ENCODE measurements at places on chromosomes 4 and X.

- no peak for DNase-seq
Measured at GRCh38 chr4:18012134-18012806, 9.3 kb downstream of the LCORL start.

- DNase-seq = no peak
Measured at GRCh38 chr4:142393127-142393526, 453.0 kb downstream of the INPP4B start.

DNA sequence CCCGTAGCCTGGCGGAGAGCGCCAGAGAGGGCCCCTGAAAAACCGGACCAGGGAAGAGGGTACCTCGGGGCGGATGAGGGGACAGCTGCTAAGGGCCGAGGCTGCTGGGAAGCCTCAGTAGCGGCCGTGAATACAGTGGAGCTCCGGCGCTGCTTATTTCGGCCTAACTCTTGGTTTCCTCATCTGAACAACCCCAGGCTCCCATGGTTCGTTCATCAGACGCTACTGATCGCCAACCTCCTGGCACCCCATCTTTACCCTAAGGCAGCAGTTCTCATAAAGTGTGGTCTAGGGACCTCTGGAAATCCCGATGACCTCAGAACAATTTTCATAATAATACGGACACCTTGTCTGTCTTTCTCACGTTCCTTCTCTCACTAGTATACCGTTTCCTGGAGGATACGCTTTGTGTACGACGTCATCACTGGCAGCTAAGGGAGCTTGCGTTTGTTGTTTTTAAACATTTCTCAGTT is 645 bp upstream of the RAB28 start:
- no peak for DNase-seq

- no peak for DNase-seq
Measured at GRCh38 chrX:39331082-39331704, 529.9 kb downstream of the MID1IP1 start.

GRCh38 chr4:74714611-74715130 is 79.7 kb downstream of the BTC start:
- DNase-seq = no peak

DNA sequence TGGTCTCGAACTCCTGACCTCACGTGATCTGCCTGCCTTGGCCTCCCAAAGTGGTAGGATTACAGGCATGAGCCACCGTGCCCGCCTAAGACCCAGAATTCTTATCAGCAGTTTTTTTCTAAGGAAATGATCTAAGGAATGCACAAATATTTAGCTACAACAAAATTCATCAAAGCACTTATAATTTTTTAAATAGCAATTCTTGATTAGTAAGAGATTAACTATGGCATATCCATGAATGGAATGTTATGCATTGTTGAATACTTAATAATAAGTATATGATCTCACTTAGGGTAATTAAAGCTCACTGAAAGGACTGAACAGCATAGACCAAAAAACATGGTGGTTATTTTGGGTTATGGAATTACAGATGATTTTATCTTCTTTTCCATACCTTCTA is 18.4 kb downstream of the CENPU start:
- DNase-seq = no peak

DNA sequence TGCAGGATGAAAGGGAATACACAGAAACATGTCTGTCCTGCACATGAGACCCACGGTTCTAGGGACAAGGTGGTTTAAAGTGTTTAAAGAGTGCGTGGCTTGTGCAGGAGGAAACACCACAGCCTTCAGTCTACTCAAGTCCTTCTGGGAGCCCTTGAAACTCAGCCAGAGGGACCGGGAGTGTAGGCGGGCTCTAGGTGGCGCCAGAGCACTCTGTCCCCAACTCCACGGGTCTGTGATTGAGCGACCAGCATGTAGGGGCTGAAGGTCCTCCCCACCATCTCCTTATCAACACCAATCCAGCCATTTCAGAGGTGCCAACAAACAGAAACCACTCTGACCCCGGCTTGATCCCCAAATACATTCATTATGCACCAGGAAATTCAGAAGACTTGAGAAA is 82.0 kb upstream of the CLDN34 start:
- no peak for DNase-seq

DNA sequence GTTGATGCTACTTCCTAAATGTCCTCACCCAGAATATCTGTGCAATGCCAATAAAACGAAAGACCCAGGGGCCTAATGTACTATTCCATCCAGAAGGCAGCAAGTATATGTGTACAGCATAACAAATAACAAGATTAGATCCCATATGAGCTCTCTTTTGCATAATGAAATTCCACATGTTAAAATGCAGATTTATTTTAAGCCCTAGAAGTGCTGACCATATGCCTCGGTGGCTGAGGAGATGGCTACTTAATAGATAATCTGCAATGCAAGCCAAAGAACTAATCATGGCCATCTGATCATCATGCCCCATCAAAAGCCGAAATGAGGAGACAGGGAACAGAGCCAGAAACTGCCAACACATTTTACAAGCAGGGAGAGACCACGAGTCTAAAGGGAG is 293.5 kb downstream of the KCNIP4 start:
- DNase-seq = no peak

- no peak for DNase-seq
Measured at GRCh38 chr4:128974136-128974581, 119.2 kb downstream of the SCLT1 start.

- no peak for DNase-seq
Measured at GRCh38 chr4:47084795-47085194, 53.4 kb downstream of the GABRB1 start.

GRCh38 chr4:79996851-79997250 is 76.2 kb downstream of the ANTXR2 start:
- no peak for DNase-seq

GRCh38 chr4:21420166-21420565 is 528.4 kb downstream of the KCNIP4 start:
- no peak for DNase-seq

GRCh38 chr4:104425948-104426347 is 68.7 kb downstream of the CXXC4 start:
- DNase-seq = no peak

GRCh38 chr4:173917255-173917960 is 366.1 kb downstream of the FBXO8 start:
- DNase-seq = no peak

- no peak for DNase-seq
Measured at GRCh38 chr4:161573836-161574235, 590.0 kb downstream of the FSTL5 start.

DNA sequence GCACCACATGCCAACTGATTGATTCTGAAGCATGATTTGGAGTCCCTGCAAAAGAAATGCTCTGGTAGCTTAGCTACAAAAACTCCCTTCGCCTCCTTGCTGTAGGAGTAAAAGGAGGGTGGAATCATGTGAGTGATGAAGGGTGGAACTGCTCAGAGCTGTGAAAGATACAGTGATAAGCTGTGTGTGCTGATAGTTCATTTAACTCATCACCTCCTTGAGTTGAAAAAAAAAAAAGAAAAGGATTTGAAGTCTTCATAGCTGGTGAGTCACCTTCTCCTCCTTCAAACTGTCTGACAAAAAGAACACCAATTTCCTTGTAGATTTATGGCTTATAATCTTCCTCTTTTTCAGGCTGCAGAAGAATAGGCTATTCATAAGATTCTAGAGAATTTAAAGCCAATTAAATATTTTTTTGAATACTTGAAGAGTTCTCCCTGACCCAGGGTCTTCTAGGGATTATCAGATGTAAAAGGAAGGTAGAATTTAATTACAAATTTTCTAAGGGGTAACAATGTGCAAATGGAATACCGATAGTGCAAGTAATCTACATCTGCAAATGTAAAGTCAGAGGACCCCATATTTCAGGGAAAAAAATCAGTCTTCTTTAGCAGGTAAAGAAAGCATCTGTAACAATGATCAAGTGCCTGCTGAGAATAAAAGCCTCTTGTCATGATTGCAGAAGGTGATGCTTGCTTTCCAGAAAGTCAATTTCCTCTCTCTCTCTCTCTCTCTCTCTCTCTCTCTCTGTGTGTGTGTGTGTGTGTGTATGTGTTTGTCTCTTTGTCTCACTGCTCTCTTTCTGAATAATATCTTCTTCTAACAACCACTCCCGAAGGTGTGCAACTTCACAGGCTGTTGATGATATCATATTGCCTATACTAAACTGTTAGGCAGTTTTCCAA is 208.8 kb upstream of the VEGFC start:
- no peak for DNase-seq

GRCh38 chr4:69075061-69075792 is 21.0 kb upstream of the UGT2B7 start:
- DNase-seq = no peak

DNA sequence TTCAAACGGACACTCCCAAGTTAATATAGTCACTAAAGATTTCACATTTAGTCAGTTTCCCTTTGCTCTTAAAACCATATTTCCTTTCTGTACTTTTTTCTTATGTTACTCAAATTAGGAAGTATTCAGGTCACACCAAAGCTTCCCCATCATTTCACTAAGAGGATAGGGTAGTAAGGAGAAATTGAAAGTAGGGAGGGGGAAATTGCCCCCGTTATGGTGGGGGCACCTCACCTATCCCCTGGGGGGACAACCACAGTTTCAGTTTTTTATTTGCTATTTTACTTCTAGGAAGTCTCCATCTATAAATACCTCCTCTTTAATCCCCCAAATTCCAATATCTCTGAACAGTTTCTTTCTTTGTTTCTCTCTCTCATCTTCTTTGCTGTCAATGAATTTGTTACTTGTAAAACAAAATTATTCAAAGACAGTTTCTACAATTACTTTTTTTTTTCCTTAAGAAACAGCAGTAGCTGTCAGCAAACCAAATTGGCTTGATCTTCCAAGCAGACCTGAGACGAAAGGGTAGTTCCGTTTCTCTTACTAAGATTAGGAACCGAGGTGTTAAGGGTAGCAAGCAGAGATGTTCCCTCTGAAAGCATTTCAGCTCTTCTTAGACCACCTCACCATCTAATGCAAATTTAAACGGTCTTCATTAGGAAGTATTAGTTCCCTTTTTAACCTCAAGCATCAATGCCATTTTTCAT is 160.2 kb upstream of the KLF3 start:
- DNase-seq = no peak

GRCh38 chrX:67780694-67781109 is 236.9 kb downstream of the AR start:
- peak; percentile 65 for DNase-seq

- DNase-seq = no peak
Measured at GRCh38 chr4:70187216-70187615, 8.3 kb upstream of the ODAM start.

GRCh38 chr4:88054901-88055300 is 47.5 kb downstream of the PKD2 start:
- DNase-seq = no peak

GRCh38 chrX:71636438-71637252 is 18.3 kb upstream of the CXCR3 start:
- DNase-seq = no peak

DNA sequence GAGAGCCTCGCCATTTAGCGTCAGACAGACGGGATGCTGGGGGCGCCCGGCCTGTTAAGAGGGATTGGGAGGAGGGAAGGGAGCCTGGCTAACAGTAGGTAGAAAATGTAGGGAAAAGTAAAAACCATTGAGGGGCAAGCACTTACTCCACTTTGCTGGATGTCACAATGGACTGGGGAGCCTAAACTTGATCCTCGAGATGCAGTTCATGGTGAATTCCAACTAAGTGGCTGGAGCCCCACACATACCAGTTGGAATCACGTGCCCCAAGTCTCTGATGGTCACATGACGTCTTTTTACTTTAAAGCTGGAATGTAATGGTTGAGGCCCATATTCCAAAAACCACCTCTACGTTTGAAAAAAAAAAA is 1.5 kb downstream of the PLS3 start:
- no peak for DNase-seq

- no peak for DNase-seq
Measured at GRCh38 chr4:6196324-6196723, 4.0 kb downstream of the JAKMIP1 start.

DNA sequence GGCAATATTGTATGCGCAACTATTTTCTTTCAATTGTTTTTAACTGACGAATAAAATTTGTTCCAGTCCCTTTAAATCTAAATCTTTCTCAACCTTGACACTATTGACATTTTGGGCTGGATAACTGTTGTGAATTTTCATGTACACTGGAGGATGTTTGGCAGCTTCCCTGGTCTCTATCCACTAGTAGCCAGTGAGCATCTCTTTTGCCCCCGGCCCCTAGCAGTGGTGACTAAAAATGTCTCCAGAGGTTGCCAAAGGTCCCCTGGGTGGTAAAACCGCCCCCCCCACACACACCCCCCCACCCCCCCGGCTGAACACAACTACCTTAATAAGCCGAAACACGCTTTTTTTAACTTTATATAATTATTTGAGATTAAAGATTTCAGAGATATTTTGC is 514 bp downstream of the FANCB start:
- DNase-seq = no peak

- no peak for DNase-seq
Measured at GRCh38 chr4:174056959-174057358, 226.5 kb downstream of the FBXO8 start.

DNA sequence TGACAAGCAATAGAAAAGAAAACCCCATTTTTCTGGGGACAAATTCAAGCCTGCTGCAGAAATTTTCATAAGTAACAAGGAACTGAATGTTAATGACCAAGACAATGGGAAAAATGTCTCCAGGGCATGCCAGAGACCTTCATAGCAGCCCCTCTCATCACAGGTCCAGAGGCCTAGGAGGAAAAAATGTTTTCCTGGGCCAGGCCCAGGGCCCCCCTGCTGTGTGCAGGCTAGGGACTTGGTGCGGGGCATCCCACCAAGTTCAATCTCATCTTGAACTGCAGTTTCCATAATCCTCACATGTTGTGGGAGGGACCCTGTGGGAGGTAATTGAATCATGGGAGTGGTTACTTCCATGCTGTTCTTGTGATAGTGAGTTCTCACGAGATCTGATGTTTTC is 211.5 kb upstream of the GRIA3 start:
- DNase-seq = no peak

DNA sequence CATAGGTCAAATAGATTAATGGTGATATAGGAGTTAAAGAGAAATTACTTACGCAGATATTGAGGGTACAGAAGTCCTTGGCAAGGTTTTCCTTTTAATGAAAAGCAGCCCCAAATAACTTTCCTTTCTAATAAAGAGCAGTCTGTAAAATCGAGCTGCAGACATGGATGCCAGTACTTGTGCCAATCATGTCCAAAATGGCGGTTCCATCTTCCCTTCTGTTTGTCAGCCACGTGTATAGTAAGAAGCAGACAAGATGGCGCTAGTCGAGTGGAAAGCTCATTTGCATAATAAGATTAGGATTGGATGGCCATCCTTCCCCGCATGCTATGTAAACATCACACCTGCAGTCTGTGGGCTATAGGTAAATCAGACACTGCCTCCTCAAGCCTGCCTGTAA is 68.5 kb downstream of the FGFBP1 start:
- DNase-seq = no peak

Measured in T1000 (cell line).